H1 (cell line): ENCODE measurements at places on chromosomes 5 and 9.

DNA sequence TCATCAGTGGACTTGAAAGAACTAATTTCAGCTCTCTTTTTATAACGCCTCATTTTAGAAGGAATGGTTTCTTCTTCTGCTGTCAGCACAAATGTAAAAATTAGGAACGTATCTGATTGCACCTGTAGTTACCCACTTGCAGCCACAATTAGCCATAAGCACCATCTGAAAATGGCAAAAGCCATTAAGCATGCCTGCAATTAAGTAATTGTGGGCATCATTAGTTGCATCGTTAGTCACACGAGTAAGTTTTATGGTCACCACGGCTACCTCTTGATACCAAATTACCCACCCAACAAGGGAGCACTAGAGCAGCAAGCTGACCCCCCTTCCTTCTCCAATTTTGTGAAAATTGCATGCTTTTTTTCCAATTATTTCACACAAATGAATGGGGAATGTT lies 25.8 kb upstream of the SLC44A1 start:
- no peaks in the 10 kb centered on the region for H3K36me3 ChIP-seq
- DNase-seq, result no peak
- H3K27ac ChIP-seq, result no peak overlapping the region
- H3K4me3 ChIP-seq, result no peak overlapping the region
- H3K4me1 ChIP-seq, result no peaks in the 10 kb centered on the region
- H3K27me3 ChIP-seq, result no peaks in the 10 kb centered on the region

DNA sequence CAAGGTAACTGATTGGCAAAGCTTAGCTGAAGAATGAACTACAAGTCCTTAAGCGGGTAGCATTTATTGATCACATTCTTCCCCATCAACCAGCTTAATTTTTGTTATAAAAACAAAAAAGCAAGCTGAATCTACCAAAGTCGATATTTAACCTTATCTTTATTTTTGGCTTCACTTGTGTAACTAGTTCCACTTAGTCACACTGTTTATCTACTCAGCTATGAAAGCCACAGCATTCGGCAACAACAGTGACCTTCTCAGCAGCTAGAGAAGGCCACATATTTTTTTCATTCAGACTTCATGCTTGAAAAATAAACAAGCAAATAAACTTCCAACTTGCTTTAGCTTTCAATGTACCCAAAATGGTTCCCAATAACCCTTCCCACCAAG lies 69.4 kb downstream of the KLHL3 start:
- H3K27ac ChIP-seq, result no peak overlapping the region
- no peak overlapping the region for H3K4me3 ChIP-seq
- no peak for DNase-seq

DNA sequence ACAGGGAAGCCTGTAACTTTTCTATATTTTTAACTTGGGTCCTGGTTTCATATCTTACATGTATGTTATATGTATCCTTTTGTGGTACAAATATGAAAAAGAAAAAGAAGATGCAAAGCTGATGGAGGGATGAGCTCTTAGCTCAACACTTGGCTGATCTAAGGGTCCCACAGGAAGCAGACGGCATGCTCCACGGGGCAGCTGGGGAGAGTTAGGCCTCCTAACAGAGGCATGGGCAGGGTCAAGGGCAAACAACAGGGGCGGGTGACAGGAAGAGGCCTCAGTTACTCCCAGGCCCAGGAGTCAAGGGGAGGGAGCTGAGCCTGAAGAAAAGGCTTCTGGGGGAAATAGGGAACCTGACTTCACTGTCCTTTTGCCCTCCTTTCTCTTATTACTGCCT lies 287.2 kb downstream of the ZSWIM6 start:
- H3K4me3 ChIP-seq, result no peak overlapping the region
- H3K27ac ChIP-seq, result no peak overlapping the region
- H3K36me3 ChIP-seq, result no peaks in the 10 kb centered on the region
- no peaks in the 10 kb centered on the region for H3K4me1 ChIP-seq

DNA sequence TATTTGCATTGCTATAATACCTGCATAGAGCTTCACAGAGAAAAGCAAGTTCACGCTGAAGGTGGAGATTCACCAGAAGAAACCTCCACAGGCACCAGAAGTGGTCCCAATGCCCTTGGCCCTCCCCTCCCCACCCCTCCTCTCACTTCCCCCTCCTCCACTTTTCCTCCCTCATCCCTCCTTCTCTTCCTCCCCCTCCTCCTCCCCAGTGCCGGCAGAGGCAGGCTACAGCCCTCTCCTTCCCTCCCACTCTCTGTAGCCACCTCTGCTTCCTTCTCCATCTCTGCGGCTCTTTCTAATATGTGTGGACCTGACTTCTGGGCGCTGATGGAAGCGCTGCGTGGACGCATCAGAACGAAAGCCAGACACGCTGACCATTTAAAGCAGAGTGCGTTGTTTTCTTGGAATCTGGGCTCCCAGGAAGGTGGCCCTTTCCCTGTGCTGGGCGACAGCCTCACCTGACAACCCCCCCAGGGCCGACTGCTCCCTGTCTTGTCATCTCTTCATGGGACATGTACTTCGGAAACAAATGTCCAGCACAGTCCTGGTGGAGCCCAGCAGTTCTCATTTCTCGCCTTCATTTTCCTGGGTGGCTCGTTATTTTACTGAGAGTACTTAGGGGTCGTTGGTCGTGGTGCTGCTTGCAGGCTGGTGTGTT lies 29.5 kb downstream of the NDUFS6 start:
- peaks cover 13% of the 10 kb centered on the region for H3K4me1 ChIP-seq
- no peak overlapping the region for H3K27ac ChIP-seq
- no peak overlapping the region for H3K4me3 ChIP-seq
- H3K27me3 ChIP-seq, result no peaks in the 10 kb centered on the region
- no peaks in the 10 kb centered on the region for H3K36me3 ChIP-seq

- H3K36me3 ChIP-seq, result no peaks in the 10 kb centered on the region
- no peak overlapping the region for H3K4me3 ChIP-seq
- H3K27ac ChIP-seq, result no peak overlapping the region
- DNase-seq, result no peak
- H3K4me1 ChIP-seq, result no peaks in the 10 kb centered on the region
- no peaks in the 10 kb centered on the region for H3K27me3 ChIP-seq
These were observed 1380.1 kb upstream of the NUDT12 start for GRCh38 chr5:104942735-104943134.

DNA sequence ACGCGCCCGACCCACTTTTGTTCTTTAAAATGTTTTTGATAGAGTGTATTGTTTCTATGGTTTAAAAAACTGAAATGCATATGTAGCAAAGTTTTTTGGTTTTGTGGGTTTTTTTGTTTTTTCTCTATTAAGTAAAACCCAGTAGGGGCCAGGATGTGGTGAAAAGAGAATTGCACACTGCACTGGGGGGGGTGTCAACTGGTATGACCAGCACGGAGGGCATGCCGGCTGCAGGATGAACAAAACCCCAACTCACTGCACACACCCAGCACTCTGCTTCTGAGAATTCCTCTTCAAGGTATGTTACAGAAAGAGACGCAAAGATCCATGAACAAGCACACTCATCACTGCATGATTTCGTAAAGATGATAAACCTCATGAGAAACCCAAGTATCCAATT lies 75.0 kb downstream of the STK10 start:
- no peak overlapping the region for H3K27ac ChIP-seq
- no peaks in the 10 kb centered on the region for H3K36me3 ChIP-seq
- H3K4me1 ChIP-seq, result peaks cover 8% of the 10 kb centered on the region
- no peak overlapping the region for H3K4me3 ChIP-seq
- H3K27me3 ChIP-seq, result no peaks in the 10 kb centered on the region

- DNase-seq, result no peak
- H3K4me1 ChIP-seq, result no peaks in the 10 kb centered on the region
- no peak overlapping the region for H3K27ac ChIP-seq
- H3K27me3 ChIP-seq, result no peaks in the 10 kb centered on the region
- no peaks in the 10 kb centered on the region; the same call in 1 of the 2 replicates for H3K36me3 ChIP-seq
These were observed 186.5 kb downstream of the LURAP1L start for GRCh38 chr9:12961276-12961809.

- DNase-seq, result no peak
- H3K4me1 ChIP-seq, result no peaks in the 10 kb centered on the region
- H3K4me3 ChIP-seq, result no peak overlapping the region
- no peak overlapping the region for H3K27ac ChIP-seq
- H3K27me3 ChIP-seq, result no peaks in the 10 kb centered on the region
- H3K36me3 ChIP-seq, result no peaks in the 10 kb centered on the region
These were observed 182.1 kb upstream of the TRIM32 start for GRCh38 chr9:116504893-116505480.

DNA sequence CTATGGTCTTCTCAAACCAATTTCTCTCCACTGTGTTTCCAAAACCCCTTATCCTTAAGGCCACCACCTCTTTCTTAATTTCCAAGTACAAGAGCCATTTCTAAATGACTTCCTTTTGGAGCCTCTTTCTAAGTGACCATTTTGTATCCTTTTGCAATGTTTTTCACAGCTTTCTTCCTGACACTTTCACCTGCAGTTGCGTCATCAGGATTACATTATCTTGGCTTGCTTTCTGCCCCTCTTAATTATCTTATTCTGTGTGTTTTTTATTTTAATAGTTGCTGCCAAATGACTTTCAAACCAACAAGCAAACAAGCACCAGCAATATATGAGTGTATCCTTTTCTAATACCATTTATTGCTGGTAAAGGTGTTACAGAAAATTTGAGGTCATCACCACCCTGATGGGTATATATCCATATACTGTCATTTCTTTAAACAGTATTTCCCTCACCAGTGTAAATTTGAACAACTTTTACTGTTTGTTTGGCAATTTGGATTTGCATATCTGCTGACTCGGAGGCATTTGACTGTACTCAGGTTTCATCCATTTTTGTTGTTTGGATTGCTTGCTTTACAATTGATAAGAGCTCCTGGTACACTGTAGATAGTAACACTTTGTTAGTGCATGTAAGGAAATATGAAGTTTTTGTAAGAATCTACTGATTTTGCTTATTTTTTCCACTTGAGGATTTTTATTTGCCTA lies 5.4 kb upstream of the ANXA1 start:
- H3K4me3 ChIP-seq, result no peak overlapping the region
- H3K4me1 ChIP-seq, result no peaks in the 10 kb centered on the region
- H3K27ac ChIP-seq, result no peak overlapping the region
- no peaks in the 10 kb centered on the region for H3K36me3 ChIP-seq

DNA sequence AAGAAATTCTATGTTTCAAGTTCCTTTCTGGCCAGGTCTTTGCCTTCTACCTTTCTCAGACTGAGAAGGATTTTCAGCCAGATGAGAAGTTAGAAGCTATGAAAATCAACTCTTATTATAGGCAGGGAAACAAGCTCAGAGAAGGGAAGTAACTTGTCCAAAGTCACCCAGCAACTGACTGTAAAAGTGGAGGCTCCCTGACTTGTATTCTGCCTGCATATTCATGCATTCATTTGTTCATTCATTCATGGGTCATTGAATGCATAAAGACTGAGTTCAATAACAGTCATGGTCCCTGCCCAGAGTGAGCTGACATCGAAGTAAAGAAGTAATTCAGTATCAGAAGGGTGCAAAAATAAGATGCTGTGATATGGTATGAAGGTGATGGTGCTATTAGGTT lies 239.6 kb downstream of the PAPPA start:
- no peaks in the 10 kb centered on the region for H3K4me1 ChIP-seq
- no peak for DNase-seq
- H3K27ac ChIP-seq, result no peak overlapping the region

DNA sequence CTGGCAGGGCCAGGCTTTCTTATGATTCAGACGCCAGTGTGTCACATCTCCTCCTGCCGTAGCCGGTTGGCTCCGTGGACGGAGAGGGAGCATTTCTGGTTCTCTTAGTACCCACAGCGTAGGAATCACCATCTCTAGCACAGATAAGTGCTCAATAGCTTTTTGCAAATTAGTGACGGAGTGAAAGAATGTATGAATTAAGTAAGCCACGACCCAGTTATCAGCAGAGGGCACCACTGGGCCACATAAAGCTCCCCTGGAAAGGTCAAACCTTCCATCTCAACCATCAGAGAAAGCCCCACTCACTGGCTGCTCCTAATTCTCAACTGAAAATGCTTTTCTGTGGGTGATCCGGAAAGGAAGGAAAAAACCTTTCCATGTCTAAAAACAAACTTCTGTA lies 317.0 kb upstream of the ADCY2 start:
- H3K4me3 ChIP-seq, result no peak overlapping the region
- no peak overlapping the region for H3K27ac ChIP-seq
- peaks cover 8% of the 10 kb centered on the region; the same call in 1 of the 2 replicates for H3K4me1 ChIP-seq
- H3K27me3 ChIP-seq, result no peaks in the 10 kb centered on the region

DNA sequence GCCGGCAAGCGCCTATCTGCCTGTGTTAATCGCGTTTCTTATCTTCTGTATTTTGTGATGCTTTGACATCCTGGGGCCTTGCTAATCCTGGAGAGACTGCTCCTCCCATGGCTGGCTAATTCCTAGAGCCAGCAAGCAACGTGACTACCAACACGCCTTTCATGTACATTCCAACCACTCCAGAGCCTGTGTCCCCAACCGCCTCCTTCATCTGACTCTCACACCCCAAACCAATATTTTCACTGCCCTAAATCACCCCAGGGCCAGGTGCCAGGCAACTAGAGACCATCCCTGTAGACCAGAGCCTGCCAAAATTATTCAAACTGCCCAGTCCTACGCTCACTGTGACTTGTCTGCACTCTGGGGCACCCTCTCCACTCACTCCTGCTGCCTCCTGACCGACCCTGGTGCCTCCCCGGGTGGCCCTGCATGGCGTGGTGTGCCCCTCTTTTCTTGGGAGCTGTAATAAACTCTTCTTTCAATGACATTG lies 50.5 kb upstream of the COL5A1 start:
- no peaks in the 10 kb centered on the region for H3K36me3 ChIP-seq
- H3K27ac ChIP-seq, result no peak overlapping the region
- no peaks in the 10 kb centered on the region for H3K4me1 ChIP-seq
- no peak overlapping the region for H3K4me3 ChIP-seq
